ENCODE measurements at places on chromosomes 16 and 17.

GRCh38 chr17:32331243-32332040 is 10.5 kb downstream of the C17orf75 start:
- DNase-seq: no peak

GRCh38 chr17:74432424-74432690 is 469 bp downstream of the GPRC5C start:
- no peak for DNase-seq

DNA sequence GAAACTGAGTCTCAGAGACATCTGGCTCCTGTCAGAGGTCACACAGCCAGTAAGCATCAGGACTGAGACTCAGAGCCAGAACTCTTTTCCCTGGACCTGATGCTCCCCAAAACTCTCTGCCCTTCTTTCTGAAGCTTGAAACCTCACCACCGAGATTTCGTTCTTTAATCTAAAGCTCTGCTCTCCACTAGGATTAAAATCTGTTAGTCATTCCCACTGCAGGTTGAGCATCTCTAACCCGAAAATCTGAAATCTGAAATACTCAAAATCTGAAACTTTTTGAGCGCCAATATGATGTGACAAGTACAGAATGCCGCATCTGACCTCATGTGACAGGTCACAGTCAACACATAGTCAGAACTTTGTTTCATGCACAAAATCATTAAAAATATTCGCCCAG is 2.2 kb downstream of the CDH16 start:
- no peak for DNase-seq

GRCh38 chr17:31392002-31392855 is 754 bp downstream of the RAB11FIP4 start:
- no peak for DNase-seq

DNA sequence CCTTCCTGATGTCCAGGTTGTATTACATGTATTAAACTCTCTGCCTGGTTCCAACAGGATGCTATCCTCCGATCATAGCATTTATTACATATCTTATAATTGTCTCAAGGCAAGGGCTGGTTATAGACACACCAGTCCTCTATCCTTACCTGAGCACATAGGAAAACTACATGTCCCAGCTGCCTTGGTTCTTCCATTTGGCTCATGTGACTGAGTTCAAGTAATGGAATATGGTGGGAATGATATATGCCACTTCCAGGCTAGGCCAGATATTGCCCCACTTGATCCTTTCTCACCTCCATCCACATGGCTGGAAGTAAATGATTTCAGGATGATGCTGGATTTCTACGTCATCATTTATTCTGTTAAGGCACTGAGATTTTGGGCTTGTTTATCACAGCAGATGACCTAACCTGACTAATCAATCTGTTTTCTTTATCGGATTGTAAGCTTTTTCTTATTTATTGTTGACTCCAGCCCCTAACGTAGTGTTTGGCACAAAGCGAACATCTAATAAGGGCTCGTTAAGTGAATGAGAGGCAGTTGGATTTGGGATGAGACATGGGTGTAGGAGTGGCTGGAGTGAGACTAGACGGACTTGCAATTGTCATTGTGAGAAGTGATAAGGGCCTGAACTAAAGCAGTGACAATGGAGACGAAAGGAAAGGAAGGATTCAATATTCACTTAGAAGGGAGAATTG is 8.2 kb upstream of the SHISA9 start:
- no peak for DNase-seq

DNA sequence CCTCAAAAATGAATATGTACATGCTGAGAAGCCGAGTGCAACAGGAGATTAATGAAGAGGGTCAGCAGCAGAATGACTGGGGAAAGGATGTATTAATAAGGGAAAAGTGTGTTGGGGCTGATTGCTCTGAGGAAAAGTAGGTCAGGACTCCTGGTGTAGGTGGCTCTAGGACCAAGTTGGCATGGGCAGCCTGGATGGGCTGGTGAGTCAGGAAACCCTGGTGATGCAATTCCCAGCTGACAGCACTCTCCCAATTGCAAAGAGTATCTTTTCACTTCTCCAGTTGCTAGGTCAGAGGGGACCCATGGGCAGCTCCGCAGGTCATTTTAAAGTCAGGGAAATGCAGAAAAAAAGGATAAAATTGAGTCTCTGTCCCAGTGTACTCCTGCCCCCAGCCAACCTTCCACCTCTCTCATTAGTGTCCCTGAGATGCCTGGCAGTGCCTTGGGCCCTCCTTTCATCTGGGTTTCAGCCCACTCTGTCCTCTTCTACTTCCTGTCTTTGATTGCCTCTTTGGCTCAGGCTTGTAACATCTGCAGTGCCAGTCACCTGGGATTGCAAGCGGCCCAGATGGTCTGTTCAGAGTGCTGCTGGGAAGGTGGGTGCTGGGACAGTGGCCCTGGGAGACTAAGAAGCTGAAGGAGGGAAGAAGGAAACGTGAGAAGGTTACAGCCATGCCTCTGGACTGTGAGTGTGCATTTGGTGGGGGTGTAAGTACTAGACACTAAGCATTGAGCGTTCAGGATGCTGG is 2177.2 kb downstream of the TP53TG3F start:
- DNase-seq: no peak

DNA sequence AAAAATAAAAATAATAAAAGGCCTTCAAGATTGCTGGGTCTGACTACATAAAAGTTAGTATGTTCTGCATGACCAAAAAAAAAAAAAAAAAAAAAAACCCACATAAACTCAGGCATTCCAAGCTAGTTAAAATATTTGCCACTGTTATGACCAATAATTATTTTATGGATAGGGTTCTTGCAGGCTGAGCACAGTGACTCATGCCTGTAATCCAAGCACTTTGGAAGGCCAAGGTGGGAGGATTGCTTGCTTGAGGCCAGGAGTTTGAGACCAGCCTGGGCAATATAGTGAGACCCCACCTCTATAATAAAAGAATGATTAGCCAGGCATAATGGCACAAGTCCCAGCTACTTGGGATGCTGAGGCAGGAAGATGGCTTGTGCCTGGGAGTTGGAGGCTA is 8.1 kb downstream of the SCNN1B start:
- DNase-seq: no peak

GRCh38 chr16:22973522-22973921 is 159.6 kb downstream of the HS3ST2 start:
- no peak for DNase-seq

GRCh38 chr17:29124135-29124924 is 55.9 kb downstream of the MYO18A start:
- DNase-seq: no peak

- no peak for DNase-seq
These were observed 7.6 kb downstream of the DNAJA3 start for GRCh38 chr16:4433228-4433627.

GRCh38 chr16:67993207-67994039 is 5.9 kb downstream of the DPEP2 start:
- DNase-seq: peak; percentile 54

- no peak for DNase-seq
These were observed 409.1 kb downstream of the NPIPA7 start for GRCh38 chr16:16788004-16788403.

DNA sequence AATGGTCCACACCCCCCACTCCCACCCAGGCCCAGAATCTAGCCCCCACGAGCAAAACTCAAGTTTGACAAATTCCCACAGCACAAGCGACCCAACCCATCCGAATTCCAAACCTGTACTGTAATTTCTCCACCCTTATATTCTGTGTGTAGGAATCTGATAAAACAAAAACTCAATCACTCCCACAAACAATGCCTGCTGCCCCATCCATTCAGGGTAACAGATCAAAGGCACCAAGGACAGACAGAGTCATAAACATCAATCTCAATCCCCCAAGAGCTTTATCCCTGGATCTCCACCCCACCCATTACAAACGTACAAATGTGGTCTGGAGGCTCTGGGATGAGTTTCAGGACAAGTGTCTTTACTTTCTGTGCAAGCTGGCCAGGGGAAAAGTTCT is 157.8 kb downstream of the AXIN2 start:
- no peak for DNase-seq

DNA sequence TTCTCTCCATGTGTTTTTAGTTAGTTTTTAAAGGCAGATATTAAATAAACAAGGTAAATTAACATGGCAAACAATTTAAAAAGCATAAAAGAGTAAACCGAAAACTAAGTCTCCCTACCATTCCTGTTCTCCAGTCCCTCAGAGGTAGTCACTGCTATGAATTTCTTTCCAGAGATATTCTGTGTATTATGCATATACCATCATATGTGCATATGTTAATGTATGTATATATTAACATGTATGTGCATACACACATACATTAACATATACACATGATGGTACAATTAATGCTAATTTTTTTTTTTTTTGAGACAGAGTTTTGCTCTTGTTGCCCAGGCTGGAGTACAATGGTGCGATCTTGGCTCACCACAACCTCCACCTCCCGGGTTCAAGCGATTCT is 32.5 kb downstream of the TANGO6 start:
- no peak for DNase-seq

GRCh38 chr17:8904686-8905085 is 37.2 kb upstream of the PIK3R6 start:
- DNase-seq: no peak

- DNase-seq: no peak
These were observed 19.7 kb upstream of the DHX8 start for GRCh38 chr17:43464046-43464445.

DNA sequence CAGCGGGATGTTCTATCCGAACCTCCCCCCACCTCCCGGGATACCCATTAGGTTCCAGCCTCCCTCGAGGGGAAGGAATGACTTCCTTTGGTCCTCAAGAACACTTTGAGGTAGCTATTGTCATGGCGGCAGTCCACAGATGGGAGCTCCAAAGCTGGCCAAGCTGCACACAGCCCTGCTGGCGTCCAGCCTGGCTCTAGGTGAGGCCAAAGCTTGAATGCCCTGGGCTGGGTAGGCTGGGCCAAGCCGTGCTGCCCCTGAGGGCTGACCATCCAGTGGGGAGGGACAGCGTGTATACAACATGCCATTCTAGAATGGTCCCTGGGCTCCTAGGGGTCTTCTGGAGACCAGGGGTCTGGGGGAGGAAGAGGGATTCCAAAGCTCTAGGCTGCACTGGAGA is 43.5 kb downstream of the PEMT start:
- DNase-seq: no peak

DNA sequence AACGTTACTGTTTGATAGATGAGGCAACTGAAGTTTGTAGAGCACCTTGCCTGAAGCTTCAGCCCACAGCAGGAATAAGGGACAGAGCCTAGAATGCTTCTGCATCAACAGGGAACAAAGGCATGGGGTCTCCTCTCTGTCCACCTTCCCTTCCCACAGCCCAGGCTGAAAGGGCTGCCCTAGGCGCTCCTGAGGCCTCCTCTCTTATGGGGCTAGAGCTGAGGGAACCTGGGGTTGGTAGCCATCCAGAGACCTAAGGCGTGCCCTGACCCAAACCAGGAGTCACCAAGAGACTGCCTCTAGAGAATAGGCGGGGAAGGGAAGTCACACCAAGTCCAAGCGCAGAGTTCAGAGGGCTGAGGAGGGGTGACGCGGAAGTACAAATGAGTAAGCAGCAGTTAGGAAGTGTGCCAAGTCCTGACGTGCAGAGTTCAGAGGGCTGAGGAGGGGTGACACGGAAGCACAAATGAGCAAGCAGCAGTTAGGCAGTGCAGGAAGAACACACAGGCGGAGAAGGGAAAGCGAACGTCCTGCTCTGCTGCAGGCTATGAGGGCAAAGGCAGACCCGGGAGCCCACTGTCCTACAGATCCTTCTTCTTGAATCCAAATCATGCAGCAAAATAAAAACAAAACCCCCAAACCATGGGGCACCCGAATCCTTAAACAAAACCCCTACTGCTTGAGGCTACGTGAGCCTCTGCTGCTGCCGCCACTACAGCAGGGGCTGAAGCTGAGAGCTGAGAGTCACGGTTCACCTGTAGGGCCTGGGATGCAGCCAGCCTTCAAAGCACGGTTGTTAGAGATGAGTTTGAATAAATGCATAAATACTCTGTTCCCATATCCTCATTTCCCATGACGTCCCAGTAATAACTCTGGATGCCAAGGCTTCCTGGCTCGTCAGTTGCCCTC is 2.7 kb upstream of the SPG7 start:
- DNase-seq: peak; percentile 78

DNA sequence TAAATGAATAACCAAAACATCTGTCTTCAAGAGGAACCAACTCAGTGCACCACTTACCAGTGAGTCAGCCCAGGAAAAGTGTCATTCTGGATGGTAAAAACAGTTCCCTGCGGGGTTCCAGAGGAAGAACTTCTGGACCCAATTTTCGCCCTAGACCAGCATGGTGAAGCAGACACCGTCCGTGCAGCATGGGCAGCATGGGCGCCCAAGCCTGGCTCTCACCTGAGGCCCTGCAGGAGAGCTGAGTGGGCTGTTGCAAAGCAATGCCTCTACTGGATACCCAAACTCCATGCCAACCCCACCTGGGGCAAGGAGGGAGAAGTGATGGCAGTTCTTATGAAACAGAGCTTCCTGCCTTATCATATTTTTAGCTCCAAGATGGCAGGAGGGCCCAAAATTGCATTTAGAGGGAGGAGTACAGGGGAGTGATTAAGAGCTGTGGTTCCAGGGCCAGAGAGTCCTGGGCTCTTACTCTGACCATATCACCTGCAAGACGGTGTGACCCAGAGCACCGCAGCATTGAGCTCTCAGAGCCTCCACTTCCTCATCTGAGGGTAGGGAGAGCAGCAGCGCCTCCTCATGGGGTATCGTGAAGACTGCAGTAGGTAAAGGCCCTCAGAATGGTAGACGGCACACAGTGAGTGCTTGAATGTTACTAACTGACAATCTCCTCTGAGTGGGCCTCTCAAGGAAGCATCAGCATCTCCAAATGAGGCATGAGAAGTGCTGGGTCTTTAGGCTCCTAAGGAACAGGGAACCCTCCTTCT is 16.6 kb upstream of the INPP5K start:
- DNase-seq: peak; percentile 4

DNA sequence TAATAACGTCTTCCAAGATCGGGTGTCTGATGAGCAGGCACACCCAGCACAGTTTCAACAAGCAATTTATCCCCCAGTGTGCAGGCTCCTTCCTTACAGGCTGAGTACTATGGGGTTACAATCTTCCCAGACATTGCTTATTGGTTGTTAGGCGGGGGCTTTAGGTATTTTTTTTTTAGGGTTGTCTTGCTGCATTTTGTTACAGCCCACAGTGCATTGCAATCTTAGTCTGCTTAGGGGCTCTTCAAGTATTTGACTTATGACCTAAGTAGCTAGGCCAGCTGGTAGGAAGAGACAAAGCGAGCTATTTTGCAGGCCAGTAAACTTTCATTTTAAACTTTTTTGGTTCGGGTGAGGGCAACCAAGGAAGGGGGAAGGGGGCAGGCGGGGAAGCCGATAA is 5.8 kb downstream of the PLD6 start:
- no peak for DNase-seq

DNA sequence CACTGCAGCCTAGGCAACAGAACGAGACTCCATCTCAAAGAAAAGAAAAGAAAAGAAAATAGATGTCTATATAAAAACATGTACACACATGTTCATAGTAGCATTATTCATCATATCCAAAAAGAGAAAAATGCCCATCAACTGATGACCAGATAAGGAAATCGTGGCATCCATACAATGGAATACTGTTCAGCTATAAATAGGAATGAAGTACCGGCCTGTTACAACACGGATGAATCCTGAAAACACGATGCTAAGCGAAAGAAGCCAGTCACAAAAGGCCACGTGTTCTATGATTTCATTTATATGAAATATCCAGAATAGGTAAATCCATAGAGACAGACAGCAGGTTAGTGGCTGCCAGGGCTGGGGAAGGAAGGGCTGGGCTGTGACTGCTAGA is 65.8 kb downstream of the TBC1D16 start:
- DNase-seq: no peak

GRCh38 chr16:56848029-56848936 is 16.7 kb upstream of the SLC12A3 start:
- DNase-seq: no peak
